Lower lobe of right lung (tissue), 2 donors: ENCODE measurements at places on chromosomes 12 and 14.

GRCh38 chr14:87632796-87633195, 360.2 kb downstream of the GALC start:
- no peak for DNase-seq

GRCh38 chr12:111596985-111597830, 1.9 kb downstream of the ATXN2 start:
- peak; percentile 64 for DNase-seq

GRCh38 chr12:95413576-95413975, 60.4 kb upstream of the METAP2 start:
- no peak for DNase-seq

- DNase-seq: no peak
Measured at GRCh38 chr14:53896726-53897125, 59.9 kb downstream of the BMP4 start.

DNA sequence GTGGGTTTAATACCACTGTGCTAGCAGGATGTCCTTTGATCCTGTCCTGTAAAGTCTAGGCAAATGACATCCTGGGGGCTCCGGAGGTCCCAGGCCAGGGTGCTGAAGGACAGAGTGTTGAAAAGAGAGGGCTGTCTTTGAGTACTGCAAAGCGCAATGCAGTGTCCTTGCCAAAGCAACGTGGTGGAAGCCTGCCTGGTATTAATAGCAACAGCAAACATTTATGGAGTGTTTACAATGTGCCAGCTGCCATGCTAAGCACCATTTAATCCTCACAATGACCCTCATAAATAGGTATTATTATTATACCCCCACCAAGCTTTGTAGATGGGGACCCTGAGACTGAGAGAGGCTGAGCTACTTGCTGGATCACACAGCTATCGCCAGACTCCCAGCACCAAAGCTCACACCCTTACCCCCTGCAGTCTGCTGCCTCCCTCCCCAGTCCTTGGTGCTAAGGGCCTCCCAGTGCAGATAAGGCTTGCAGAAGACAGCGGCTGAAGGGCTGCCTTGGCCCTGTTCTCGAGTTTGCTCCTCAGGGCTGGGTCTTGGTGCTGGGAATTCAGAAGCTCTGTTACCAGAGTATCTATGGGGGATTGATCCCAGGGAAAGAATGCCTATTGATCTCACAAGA, 427.7 kb downstream of the FUT8 start:
- no peak for DNase-seq

DNA sequence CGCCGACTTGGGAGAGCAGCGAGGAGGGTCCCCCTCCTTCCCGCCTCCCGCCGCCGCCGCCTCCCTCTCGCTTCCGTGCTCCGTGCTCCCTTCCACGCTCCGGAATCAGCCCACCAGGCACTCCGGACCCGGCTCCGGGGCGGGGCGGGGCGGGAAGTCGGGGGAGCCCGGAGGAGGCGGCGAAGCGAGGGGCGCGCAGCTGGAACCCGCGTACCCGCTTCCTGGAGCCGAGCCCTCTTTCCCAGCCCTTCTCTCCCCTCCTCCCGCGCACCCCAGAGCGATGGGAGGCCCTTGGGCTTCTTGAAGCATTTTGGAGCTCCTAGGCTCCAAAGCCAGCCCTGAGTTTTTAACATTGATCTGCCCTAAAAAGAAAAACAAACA, at the start of gene SYNDIG1L:
TSS of gene SYNDIG1L (minus strand) at position 9 of the 381 bp plus-strand sequence. CDS start 16,466 bp downstream, outside the sequence.
- no peak for DNase-seq

DNA sequence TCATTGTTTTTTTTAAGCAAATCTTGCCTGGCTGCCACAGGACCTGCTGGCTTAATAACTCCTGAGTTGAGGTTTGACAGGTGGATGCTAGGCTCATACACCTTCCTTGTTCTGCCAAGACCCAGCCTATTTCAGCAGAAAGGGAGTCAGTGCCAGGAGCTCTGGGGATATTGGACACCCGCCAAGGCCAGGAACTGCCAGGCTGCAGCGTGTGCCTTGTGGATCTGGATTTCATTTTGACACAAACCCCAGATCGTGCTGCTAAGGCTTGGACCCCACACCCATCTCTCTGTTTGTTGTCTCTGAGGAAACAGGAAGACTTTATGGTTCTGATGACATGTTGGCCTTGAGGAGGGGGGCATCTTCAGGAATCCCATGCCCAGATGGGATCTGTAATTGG, 44.4 kb upstream of the PRIMA1 start:
- DNase-seq: no peak

DNA sequence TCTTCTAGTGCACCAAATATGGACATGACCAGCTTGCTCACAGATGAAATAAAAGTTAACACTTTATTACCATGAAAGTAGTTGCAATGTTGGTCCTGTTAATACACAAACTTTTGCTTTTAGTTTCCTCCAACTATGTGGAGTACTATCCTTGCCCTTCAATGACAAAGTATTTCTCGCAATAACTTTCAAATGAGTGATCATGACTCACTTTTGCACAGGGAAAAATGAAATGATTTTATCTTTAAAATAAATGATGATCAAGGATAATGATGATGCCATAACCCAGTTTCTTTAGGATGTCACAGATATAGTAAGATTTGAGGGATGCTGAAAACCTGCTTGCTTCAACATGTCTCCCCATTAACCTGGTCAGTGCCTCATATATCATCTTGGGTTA, 254.0 kb upstream of the KITLG start:
- no peak for DNase-seq

- DNase-seq: peak; percentile 64
Measured at GRCh38 chr14:102140027-102140749, 491 bp downstream of the WDR20 start.

GRCh38 chr12:38389614-38390013, 73.0 kb downstream of the ALG10B start:
- DNase-seq: no peak

DNA sequence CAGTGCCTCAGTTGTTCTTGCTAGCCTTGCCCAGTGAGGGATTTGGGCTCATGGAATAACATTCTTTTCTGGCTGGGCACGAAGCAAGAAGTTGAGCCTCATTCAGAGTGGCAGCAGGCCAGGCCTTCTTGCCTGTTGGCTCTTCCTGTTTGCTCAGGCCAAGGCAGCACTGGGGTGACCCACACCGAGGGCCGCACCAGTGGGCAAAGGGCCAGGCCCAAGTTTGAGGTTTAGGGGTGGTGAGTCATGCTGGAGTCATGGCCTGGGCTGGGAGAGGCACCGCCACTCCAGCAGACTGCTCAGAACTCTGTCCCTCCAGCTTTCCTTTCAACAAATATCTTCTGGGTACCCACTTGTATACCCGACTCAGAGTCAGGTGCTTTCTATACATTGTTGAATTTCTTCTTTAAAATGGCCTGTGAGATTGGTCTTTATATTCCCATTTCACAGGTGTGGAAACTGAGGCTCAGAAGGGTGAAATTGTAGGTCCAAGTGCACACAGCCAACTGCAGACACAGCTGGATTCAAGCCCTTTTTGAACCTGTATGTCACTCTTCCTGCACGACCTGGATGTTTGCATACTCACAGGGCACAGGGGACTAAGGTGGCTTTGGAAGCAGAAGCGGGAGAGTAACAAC, 279.4 kb downstream of the FOXN3 start:
- peak; percentile 84 for DNase-seq

- peak; percentile 24 for DNase-seq
Measured at GRCh38 chr12:34402228-34402898, 380.1 kb downstream of the ALG10 start.

GRCh38 chr12:68792952-68793351, 15.0 kb upstream of the MDM2 start:
- no peak for DNase-seq

- no peak for DNase-seq
Measured at GRCh38 chr12:56206452-56207166, 15.1 kb downstream of the RNF41 start.

DNA sequence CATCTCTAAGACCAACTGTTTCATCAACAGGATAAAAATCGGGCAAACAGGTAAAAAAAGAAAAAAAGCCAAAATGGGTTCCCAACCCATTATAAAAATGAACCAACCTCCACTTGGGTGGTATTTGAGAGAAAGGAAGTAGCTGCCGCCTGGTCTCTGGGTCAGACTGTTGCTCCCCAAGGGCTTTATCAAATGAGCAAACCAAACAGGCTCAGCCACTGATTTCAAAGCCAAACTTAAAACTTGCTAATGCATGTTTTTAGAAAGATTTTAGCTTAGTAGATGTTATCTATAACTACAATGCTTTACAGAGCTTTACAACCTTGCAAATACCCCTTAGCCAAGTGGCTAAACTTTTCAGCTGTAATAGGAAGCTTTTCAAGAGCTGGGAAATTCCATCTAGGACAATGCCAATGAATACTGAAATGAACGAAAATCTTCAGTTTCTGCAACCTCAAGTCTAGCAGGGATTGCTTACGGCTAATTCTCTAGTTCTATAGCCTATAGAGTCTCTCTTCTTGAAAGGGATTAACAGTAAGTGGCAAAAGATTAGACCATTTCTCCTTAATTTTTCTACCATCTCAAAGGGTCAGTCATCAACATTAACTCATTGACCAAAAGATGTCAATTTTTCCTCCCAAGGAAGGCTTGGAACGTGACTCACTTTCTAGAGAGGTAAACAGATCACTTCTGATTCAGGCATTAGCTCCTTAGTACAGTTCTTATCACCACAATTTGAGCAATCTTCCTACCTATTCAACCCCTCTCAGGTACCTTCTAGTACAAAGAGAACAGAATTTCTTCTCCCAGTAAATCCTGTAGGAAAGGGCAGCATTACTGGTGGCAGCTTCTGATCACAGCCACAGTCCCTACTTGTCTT, 4.2 kb downstream of the PPM1H start:
- no peak for DNase-seq

DNA sequence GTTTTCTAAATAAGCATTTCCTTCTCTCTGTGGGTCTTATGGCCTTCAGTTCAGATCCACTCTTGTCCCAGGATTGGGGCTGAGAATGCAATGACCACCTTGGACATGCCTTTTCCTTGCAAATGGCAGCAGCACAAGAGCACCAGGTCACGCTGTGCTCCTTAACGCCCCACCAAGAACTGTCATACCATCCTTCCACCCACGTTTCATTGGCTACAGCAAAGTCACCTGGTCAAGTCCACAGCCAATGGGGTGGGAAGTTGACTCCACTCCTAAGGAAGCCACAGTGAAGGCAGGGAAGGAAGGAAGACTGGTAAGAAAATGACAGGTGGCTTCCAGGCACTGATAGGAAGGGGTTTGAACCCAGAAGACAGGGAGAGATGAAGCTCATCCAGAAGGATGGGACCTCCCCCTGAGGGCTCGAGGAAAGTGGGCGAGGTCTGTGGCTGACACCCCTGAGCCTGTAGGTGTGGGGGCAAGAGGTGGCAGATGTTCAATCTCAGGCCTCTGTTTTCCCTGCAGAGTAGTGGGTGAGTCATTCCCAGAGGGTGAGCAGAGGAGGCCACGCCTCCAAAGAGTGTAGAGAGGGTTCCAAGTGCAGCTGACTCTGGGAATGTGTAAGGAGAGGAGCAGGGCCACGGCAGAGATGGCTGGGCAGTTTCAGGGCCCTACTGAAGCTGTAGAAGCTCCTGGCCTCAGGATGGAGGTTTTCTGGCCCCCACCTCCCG, 113.5 kb upstream of the VRK1 start:
- no peak for DNase-seq

DNA sequence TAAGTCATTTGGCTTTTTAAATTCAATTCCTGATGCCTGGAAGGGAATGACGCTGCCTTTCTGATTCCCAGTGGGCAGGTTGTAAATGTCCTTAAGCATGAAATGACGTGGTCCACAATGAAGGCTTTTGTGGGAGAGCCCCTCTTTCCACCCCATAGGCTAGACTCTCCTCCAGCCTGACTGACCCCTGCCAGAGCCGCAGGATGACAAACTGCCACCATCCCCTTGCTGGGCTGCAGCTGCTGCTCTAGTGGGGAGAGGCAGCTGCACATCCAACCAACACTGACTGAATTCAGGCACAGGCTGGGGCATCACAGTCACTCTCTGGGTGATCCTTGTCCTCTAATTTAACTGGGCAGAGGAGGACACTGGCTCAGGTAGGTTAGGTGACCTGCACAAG, 6.3 kb downstream of the TSPAN11 start:
- DNase-seq: no peak

DNA sequence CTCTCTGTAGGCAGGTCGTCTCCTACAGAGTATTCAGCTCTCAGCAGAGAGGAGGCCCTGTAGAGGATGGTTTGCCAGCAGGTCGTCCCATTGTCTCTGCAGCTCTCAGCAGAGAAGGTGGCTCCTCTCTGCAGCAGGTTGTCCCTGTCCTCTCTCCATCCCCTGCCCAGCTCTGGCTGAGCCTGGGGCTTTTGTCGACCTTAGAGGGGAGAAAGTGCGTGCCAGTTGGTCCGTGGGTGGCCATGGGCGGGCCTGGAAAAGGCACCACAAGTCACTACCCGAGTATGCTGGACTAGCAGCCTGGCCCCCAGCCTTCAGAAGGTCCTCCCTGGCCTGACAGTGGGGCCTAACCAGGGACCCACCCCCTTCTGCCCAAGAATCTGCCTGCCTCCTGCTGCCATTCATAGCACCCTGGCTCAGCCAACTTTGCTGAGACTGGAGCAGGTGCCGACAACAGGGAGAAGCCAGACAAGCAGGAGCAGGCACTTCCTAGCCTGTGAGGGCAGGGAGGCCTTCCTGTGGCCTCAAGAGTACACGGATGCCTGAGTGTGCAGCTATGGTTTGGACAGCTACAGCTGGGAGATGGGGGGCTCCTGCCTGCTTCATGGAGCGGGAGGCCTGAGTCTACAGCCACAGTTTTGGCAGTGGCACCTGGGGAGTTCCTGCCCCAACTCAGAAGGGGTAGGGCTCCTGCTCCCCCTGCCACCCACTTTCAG, 59.7 kb upstream of the KCNH3 start:
- DNase-seq: no peak

- no peak for DNase-seq
Measured at GRCh38 chr14:93160353-93160801, 24.3 kb downstream of the MOAP1 start.

GRCh38 chr12:76242813-76243550, 105.2 kb downstream of the BBS10 start:
- no peak for DNase-seq

- no peak for DNase-seq
Measured at GRCh38 chr12:30622509-30622908, 73.2 kb downstream of the IPO8 start.

- DNase-seq: no peak
Measured at GRCh38 chr12:59059088-59059935, 139.0 kb upstream of the LRIG3 start.

DNA sequence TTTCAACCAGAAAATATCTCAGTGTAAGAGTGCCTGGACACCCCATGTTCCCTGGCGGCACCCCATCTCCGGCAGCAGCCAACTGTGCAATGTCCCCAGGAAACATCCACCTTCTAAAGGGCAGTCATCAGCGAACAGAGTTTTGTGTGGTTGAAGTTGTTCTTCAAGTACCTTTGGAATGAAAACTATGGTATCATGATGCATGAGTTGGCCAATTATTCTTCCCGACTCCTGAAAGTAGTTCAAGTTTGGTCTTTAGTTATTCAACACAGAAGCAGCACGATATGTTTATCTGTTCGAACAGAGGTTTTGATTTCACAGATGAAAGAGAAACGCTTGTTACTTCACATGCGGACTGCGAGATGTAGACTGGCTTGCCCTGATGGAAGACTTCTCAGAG, 21.1 kb upstream of the TTC7B start:
- no peak for DNase-seq

DNA sequence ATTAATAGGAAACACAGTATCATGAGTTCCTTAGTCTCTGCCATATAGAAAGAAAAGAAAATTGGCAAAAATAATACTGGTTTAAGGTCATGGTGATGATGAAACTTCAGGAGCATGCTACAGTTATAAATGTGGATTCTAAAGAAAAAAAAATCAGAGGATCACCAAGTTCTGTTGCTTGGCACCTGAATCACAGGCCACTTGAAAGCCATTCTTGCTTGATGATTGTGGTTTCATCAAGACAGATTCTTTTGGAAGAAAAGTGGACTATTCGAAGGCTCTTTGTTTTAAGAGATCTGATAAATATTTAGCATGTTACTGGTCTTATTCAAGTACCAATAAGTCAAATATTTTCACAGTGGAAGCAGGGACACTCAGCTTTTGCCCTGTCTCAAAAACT, 148.9 kb downstream of the SAMD4A start:
- DNase-seq: no peak
